ENCODE measurements at places on chromosomes 16 and 17. TPM values are rescaled to one million over a fixed set of nuclear protein-coding genes. Genes with fewer than 3 reads are reported as not detected.

HS3ST6 gene
- total RNA-seq = not detected

DNA sequence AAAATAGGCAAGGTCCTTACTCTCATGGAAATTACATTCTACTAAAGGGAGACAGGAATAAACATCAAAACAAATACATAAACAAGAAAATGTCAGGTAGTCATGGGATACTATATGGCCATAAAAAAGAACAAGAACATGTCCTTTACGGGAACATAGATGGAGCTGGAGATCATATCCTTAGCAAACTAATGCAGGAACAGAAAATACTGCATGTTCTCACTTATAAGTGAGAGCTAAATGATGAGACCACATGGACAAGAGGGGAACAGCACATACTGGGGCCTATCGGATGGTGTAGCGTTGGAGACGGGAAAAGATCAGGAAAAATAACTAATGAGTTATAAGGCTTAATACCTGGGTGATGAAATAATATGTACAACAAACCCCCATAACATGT, 69.1 kb downstream of the BRIP1 start:
- DNase-seq = no peak

- DNase-seq = peak; percentile 76
These were observed at the start of gene ITGAL for GRCh38 chr16:30472328-30472942. Gene ITGAL, plus strand, starts transcription at chr16:30472742. Its CDS starts 96 bp downstream, at chr16:30472838.

TK1 gene
- 26.8 TPM for total RNA-seq

TIMP2 gene
- 0.81 TPM for total RNA-seq

HIC1 gene
- 31.5 TPM for total RNA-seq

GRCh38 chr16:5446623-5447240, 349.1 kb upstream of the EEF2KMT start:
- no peak for DNase-seq

- DNase-seq = no peak
These were observed 13.6 kb downstream of the OR1D5 start for GRCh38 chr17:3049705-3050295.

ADAT1 gene
- 47.1 TPM for total RNA-seq

GRCh38 chr17:40912486-40913210, 24.8 kb downstream of the KRT23 start:
- no peak for DNase-seq

DNA sequence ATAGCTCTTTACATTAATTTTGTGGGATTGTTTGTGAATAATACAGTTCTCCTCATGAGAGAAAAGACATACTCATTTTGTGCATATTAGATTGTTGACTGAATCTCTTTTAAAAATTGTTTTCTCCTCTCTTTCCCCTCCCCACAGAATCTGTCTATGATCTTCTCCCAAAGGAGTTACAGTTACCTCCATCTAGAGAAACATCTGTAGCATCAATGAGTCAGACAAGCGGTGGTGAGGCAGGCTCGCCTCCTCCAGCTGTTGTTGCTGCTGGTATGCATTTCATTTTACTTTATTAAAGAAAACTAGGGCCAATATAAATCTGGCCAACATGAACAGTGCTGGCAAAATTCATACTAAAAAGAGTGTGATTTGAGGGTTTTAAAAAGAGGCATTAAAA, 60.5 kb downstream of the NFAT5 start:
- no peak for DNase-seq

DNA sequence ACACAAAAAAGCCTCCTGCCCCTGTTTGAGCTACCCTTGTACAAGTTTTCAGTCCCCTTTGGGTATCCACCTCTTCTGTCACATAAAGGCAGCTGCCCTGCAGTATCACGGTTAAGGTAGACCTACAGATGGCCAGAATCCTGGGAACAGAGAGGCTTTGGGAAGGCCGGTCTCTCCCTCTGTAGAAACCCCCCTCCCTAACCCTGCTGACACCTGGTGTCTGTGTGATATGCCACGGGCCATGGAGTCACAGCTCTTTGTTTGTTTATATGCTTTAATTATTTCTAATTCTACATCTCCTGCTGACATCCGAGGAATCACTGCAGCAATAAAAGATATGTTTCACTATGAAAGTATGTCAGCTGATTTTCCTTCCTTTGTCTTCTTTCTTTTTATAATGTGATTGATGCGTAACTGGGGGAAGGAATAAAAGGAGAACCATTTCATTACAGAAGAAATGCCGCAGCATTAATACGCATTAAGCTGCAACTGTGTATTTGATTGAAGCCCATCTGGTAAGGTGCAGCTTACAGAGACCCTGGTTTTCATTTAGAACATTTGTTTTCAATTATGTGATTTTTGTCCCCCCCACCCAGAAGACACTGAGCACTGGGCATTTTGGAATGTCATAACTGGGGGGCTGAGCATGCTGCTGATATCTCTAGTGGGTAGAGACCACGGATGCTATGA, 142.1 kb downstream of the SLC39A11 start:
- no peak for DNase-seq

ST6GALNAC1 gene
- total RNA-seq = 1.1 TPM

DNA sequence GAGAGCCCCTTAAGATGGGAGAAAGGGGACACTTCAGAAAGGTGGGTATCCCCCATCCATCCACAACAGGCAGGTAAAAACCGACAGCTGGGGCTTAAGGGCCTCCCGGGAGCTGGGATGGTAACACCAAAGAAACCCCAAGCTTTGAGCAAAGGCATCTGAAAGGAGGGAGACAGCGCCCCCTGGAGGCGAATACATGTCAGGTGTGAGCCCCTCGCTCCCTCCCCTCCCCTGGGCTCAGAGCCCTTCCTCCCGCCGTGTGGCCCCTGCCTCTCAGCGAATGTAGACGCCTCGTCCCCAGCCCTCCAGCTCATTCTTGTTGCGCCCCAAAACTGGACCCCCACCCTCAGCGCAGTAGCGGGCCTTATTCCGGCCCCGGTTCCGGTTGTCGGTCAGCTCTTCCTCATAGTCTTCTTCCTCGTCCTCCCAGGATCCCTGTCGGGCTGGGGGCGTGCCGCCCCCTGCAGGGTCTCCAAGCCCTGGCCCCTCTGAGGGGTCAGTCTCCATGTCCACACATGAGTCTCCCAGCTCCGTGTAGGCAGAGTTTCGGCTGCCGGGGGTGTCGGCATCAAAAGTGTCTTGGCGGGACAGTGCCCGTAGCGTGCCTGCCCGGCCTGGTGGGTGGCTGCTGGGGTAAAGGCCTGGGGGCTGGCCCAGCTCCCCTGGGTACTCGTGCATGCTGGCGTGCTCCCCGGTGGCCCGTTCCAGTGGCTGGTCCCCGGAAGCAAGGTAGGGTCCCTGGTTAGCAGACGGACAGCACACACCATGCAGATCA, 9.1 kb upstream of the ARL5C start:
- DNase-seq = peak; percentile 76

DNA sequence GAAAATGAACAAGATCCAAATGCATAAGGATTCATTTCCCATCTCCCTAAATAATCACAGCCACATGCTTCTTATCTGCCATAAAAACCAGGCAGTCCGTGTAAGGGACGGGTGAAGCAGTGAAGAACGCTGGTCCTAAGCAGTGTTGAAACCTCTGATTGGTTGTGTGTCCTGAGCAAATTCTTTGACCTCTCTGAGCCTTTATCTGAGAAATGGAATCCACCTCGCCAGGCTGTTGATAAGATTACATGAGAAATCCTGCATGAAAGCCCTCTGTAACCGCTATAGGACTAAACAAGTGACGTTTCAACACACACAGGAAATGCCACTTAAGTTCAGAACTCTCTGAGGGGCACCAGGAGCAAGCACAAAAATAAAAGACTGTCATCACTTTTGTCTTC, 26.8 kb downstream of the GAS7 start:
- no peak for DNase-seq

DNA sequence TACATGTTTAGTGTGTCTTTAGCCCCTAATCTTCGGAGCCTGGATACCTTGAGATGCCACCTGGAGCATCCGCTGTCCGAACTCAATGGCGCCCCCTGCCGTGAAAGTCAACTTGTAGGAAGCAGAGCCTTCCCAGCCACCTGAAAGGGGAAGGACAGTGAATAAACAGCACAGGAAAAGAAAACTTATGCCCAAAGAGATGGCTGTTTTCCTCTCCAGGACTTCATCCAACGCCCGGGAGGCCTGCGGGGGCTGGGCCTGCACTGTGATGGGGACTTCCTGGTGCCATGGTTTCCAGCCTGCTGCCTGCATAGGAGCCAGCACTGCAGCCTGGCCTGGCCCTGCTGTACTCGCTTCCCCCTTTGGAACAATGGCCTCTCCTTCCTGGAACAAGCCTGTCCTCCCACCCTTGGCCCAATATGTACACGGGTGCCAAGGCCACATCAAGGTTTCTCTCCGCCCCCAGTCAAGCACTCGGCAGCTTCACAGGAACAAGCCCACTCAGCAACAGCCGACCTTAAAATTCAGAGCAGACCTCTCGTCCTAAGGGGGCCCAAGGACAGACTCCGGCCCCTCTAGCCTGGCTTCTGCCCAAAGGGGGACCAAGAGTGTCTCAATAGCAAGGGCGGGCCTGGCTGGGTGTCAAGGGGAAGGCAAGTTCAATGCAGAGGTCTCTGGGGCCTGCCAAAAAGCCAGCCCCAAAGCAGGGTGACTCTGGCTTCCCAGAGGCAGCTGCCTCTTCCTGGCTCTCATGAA, 4.5 kb upstream of the UNC13D start:
- peak; percentile 84 for DNase-seq

GPR179 gene
- 0.03 TPM for total RNA-seq

- DNase-seq = no peak
These were observed 12.3 kb downstream of the NUPR1 start for GRCh38 chr16:28526201-28527099.

DNA sequence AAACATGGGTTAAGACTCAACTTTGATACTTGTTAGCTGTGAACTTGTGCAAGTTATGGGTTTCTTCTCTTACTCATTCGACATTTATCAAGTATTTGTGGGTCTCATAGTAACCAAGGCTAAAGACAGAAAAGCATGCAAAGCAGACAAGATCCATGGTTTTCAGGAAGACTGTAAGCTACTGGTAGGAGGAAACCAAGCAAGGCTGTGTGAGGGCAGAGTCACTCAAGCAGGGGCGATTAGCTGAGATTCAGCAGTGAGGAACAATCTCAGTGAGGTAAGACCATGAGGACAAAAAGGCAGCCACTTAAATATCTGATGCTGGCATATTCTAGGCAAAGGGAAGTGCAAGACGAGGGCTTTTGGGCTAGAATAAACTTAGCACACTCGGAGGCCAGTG, 29.5 kb downstream of the MBTD1 start:
- DNase-seq = no peak

GDPD3 gene
- 2.7 TPM for total RNA-seq

HBQ1 gene
- total RNA-seq = 0.43 TPM

DNA sequence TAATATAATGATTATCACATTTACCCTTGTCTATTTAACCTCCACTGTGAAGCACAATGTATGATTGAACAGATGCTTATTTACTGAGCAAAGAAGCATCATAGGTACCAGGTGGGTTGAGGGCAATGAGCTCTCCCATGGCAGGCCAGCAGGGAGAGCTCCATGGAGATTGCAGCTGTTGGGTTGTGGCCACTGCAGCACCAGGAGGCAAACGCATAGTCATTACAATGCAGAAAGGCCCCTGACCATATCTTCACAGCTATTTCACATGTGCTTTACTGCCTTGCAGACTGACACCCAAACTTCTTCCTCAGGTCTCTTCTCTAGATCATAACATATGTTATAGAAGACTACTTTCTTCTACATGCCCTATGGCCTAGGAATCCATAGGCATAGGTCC, 75.0 kb downstream of the MMD start:
- DNase-seq = no peak

DNA sequence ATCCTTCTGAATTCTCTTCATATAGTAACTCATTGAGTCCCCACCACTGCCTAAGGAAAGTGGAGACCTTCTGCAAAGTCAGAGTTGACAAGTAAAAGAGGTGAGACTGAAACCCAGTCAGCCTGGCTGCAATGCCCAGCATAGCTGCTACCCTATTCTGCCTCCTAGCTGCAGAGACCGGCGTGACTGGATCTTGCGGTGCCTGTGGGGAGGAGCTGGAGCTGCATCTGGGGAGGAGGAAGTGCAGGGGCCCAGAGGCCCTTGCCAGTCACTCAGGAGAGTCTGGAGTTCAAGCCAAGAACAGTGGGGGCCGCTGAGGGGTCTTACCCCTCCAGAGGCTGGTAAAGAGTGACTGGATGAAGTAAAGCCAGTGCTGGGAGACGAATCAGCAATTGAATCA, 35.0 kb upstream of the ZNF423 start:
- DNase-seq = no peak

All from activated T-cell treated with anti-CD3 and anti-CD28 coated beads, Interleukin-2, amount 50 U/mL, for 4 hours (primary cell).